Stimulated activated effector memory CD8-positive, alpha-beta T cell treated with anti-CD3 and anti-CD28 coated beads, Interleukin-12 subunit alpha, Interleukin-12 subunit beta, amount 100 ng/mL, for 72 hours (primary cell): ENCODE measurements at places on chromosomes 4 and X.

GRCh38 chrX:2325076-2325784 lies 175.5 kb downstream of the DHRSX start:
- DNase-seq = no peak

DNA sequence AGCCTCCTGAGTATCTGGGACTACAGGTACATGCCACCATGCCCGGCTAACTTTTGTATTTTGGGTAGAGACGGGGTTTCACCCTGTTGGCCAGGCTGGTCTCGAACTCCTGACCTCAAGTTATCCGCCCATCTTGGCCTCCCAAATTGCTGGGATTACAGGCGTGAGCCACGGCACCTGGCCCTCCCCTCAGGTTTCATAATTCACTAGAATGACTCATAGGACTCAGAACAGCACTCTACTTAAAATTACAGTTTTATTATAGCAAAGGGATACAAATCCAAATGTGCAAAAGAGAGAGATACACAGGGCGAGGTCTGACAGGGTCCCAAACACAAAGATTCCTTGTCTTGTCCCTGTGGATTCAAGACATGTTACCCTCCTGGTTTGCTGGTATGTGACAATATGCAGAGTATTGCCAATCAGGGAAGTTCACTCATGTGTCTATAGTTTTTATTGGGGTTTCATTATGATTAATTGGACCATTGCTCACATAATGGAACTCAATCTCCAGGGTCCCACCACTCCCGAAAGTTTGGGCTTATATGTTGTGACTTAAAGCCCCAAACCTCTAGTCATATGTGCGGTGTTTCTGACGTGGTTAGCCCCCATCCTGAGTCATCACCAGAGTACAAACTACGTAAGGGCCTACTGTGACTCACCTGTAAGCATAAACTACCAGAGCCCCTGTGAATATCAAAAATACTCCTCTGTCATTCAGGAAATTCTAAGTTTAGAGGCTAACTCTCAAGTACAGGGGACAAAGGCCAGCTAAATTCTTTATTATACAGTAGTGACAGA lies 5.2 kb downstream of the YIPF6 start:
- peak; percentile 10 for DNase-seq

- DNase-seq = no peak
Measured at GRCh38 chr4:56662782-56663468, 18.2 kb downstream of the HOPX start.

- no peak for DNase-seq
Measured at GRCh38 chr4:153722036-153722435, 37.8 kb downstream of the RNF175 start.

- no peak for DNase-seq
Measured at GRCh38 chrX:68710870-68711576, 63.6 kb downstream of the STARD8 start.

DNA sequence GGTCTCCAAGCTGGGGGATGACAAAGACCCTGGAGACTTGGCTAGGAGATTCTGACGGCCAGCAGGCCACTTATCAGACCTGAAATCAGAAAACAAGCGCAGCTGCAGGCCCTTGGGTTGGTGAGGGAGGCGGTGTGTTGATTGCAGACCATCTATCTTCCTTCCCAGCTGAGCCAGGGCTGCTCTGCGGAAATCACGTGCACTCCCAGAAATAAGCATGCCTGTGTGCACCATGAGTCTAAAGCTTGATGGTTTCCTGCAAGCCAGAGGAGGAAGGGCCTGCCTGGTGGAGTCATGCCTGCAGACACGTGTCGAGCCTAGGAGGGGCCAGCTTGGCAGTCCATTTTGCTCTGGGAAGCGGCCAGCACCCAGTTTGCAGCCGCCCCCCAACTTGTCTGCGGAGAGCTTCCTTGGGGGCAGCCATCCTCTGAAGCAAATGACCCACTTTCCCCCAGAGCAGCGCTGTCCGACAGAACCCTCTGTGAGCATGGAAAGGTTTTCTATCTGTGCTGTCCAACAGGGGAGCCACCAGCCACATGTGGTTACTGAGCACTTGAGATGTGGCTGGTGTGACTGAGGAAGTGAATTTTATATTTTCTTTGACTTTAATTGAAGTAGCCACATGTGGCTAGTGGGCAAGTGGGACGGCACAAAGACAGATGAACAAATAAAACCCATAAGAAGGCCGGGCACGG lies 175.7 kb upstream of the BCOR start:
- no peak for DNase-seq

DNA sequence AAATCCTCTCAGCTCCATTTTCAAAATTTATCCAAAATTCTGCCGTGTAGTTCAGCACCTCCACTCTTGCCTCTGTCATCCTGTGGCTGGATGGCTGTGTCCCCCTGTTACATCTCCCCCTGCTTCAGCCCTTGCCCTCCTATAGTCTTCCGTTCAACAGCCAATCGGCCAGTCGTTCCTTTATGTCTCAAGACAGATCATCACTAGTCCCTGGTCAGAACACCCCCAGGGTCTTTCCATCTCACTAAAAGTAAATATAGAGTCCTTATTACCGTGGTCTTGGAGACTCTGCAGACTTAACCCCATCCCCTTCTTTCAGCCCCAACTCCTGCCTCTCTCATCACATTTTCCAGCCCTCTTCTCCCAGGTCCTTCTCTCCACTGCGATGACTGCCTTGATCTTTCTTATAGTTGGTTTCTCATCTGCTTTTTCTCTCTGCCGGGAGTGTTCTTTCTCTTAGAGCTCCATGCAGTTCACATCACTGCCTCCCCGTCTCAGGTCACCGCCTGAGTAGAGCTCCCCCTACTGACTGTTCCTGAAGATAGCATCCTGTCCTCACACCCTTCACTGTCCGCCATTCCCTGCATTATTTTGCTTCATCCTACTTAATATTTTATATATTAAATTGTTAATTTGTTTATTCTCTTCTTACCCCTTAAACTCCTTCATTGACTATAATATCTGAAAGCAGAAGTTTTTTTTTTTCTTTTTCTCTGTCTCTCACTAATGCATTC lies 736.9 kb upstream of the MAGEB2 start:
- no peak for DNase-seq

DNA sequence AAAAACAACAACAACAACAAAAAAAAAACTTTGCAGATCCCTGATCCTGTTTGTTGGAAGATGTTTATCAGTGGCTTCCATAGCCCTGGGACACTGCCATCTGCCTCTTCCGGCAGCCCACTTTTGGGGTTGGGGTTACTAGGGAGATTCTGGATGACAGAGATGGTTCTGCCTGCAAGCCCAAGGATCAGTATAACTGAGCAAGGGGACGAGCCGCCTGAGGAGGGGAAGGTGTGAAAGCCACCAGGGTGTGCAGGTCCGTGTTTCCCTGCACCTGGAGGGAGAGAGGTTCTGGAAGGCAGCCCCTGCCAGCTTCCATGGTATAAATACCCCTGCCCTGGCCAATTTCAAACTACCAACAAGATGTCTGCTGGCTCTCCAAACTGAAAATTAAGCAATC lies 41.5 kb downstream of the PPP2R2C start:
- no peak for DNase-seq

DNA sequence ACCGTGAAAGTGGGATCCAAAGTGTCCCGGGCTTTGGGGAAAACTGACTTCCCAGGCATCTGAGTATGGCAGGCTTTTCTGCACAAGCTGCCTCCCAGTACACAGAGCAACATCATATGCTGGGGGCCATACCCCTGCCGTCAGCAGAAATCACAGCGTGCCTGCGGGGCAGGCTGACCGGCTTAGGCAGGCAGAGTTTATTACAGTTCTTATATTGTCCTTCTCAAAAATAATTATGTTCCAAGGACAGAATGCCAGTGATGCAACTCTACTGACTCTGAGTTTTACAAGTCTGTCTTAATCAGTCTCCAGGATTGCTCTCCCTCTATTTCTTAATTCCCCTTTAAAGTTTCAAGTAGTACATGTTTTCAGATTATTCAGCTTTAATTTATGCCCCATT lies 37.0 kb downstream of the IL21 start:
- DNase-seq = no peak

DNA sequence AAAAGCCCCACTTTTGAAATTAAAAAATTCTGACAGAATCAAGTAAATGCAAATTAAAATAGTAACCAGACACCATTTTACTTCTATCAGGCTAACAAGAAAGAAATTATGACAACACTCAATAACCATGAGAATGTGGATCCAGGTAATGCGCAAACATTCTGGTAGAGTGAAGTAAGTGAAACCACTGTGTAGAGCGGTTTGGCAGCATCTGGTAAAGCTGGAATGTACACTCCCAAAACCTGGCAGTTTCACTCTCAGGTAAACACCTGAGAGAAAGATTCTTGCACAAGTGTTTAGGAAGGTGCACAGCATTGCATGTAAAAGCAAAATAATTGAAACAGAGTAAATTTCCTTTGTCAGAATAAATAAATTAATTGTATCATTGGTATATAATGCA lies 81.8 kb downstream of the TRIML1 start:
- no peak for DNase-seq

DNA sequence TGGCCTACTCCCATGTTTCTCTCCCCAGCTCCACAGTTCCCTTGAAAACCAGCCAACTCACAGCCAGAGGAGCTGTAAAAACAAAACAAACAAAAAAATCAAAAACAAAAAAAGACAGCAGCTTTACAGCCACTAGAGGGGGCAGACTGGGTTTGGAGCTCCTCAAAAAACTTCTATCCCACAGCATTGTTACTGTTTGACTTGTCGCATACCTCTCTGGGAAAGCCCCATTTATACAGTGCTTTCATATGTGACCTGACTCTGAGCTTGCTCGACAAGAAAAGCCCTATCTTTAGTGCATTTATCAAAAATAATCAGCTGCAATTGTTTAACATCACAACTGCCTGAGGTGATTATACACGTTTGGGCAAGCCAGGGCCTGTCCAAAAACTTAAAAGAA lies 21.6 kb downstream of the TSPAN6 start:
- DNase-seq = no peak

GRCh38 chrX:1521459-1521956 lies 15.5 kb downstream of the P2RY8 start:
- DNase-seq = peak; percentile 85

GRCh38 chr4:69066945-69067344 lies 29.3 kb upstream of the UGT2B7 start:
- no peak for DNase-seq

GRCh38 chr4:17068392-17068791 lies 169.9 kb upstream of the LDB2 start:
- DNase-seq = no peak

- no peak for DNase-seq
Measured at GRCh38 chrX:11185861-11186260, 74.7 kb downstream of the HCCS start.

DNA sequence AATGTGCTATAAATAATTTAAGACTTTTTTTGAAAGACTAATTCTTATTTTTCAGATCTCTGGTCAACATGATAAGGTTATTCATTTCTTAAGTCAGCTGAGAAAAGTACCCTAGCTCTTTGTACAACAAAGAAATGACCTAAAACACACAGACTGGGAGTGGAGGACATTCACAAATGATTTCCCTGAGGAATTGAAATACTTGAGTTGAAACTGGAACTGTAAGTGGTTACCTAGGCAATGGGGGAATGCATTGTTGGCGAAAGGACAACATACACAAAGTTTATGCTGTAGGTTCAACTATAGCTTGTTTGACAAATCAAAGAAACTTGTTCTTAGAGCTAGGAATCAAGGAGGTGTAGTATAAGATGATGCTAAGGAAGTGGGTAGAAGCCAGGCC lies 915.5 kb downstream of the FAT4 start:
- no peak for DNase-seq

DNA sequence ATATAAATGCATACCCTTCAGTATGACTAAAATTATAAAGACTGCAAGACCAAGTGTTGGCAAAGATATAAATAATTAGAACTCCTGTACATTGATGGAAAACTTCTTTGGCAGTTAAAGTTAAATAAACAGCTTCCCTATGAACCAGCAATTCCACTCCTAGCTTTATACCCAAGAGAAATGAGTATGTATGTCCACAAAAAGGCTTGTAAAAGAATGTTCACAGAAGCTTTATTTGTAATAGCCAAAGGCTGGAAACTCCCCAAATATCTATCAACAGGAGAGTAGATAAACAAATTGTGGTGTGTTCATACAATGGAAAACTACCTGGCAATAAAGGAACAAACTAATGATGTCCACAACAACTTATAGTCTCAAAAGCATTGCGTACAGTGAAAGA lies 184.8 kb downstream of the AMELX start:
- no peak for DNase-seq

- DNase-seq = no peak
Measured at GRCh38 chrX:149487292-149487691, 17.8 kb downstream of the IDS start.

- DNase-seq = peak; percentile 6
Measured at GRCh38 chr4:4762909-4763821, 96.3 kb upstream of the MSX1 start.

GRCh38 chr4:103067841-103068547 lies 8.6 kb downstream of the SLC9B2 start:
- DNase-seq = no peak

DNA sequence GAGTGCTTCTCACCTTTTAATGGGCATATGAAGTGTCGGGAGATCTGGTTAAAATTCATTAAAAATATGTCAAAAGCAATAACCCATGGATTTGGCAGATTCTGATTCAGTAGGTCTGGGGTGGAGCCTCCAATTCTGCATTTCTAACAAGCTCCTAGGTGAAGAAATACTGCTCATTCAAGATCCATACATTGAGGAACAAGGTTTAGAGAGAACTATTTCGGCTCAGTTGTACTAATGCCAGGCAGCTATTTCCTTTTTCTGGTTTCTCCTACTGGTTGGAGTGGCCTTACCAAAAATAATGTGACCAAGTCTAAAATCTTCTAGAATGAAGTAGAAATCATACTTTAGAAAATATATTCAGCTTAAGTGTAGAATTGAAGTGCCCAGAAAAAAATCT lies 117.5 kb downstream of the TSPAN7 start:
- no peak for DNase-seq

DNA sequence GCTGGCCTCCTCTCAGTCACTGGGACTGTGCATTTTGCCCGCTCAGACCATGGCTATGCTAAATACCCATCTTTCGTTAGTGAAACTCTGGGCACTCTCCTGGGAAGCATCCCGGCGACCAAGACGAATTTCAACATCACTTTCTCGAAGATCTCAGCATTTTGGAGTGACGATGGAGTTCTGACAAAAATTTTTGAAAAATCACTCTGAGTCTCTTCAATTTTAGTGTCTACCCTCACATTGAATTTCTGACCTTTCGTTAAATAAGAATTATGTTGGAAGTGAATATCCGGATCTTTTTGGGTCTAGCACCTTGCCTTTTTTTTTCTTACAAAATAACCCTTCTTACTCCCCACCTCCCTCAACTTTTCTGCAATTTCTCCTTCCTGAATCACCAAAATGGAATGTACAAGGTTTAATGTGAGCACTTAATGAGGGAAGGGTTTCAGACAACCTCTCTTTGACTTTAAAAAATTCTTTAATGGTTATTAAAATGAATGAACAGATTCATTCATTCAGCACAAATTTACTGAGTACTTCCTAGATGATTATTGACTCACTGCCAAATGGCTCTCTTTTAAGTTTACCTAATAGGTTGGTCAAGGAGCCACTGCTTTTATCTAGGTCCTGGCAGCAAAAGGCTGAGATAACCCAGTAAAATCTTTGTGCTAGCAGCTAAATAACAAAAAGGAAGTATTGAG lies 746 bp upstream of the AADAT start:
- DNase-seq = no peak

GRCh38 chr4:6107114-6107791 lies 89.0 kb upstream of the C4orf50 start:
- no peak for DNase-seq
